Activated CD8-positive, alpha-beta memory T cell treated with anti-CD3 and anti-CD28 coated beads, Interleukin-2, amount 10 ng/mL, durations not matched to agents 7 days and 5 days (primary cell): ENCODE measurements at places on chromosomes 6 and 20. TPM values are rescaled to one million over a fixed set of nuclear protein-coding genes. Genes with fewer than 3 reads are reported as not detected.

SLC4A11 gene
- total RNA-seq, result 6.0 TPM

CTSA gene
- total RNA-seq, result 69.6 TPM

DNA sequence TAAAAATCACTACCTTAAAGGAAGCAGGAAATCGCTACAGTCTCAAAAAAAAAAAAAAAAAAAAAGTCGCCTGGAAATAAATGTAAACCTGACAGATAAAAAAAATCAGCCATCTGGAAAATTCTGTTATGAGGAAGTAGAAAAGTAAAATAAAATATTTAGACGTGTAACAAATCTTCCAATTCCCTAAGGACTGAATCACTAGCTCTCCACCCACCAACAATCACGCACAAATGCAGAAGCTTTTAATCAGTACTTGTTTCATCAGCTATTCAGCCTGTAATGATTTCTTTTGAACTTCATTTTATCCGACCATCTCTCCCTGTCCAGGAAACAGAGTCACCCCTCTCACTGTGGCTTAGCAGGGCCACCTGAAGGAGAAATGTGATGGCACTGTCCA lies 59.0 kb downstream of the SLC23A2 start:
- no peak overlapping the region for H3K4me3 ChIP-seq
- no peaks in the 10 kb centered on the region for H3K36me3 ChIP-seq
- no peaks in the 10 kb centered on the region for H3K27me3 ChIP-seq
- DNase-seq, result no peak

DNA sequence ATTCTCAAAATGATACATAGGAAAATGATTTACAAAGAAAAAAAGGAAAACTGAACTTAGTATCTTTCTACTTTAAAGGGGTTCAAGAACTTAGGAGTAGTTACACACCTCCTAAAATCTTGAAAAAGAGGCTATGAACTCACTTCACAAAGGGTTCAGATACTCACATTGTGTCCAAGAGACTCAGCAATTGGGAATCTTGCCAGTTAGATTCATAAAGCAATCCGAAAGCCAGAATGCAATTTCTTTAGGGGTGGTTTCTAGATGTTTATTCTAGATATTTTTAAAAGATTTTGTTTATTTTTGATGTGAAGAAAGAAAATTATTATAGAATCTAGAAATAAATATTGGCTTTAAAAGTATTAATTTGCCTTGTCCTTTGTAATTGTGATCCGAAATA lies 1.7 kb upstream of the MYB start:
- no peak overlapping the region for H3K4me3 ChIP-seq
- DNase-seq, result no peak
- peaks cover 23% of the 10 kb centered on the region for H3K4me1 ChIP-seq
- H3K27me3 ChIP-seq, result no peaks in the 10 kb centered on the region

HTR1B gene
- not detected for total RNA-seq

TGM3 gene
- not detected for total RNA-seq

DNMT3B gene
- 3.3 TPM for total RNA-seq

OPRM1 gene
- not detected for total RNA-seq

GRCh38 chr6:41222513-41222912 lies 5.6 kb upstream of the TREML4 start:
- no peak for DNase-seq
- H3K4me1 ChIP-seq, result no peaks in the 10 kb centered on the region
- no peaks in the 10 kb centered on the region for H3K36me3 ChIP-seq
- no peak overlapping the region for H3K27ac ChIP-seq

- no peaks in the 10 kb centered on the region for H3K36me3 ChIP-seq
- H3K27me3 ChIP-seq, result peaks cover 11% of the 10 kb centered on the region
- DNase-seq, result no peak
- H3K4me3 ChIP-seq, result no peak overlapping the region
- no peak overlapping the region for H3K27ac ChIP-seq
Observed at GRCh38 chr20:20259533-20259932, 108.4 kb upstream of the INSM1 start.

- no peak for DNase-seq
- no peaks in the 10 kb centered on the region for H3K27me3 ChIP-seq
- H3K36me3 ChIP-seq, result no peaks in the 10 kb centered on the region
- H3K27ac ChIP-seq, result no peak overlapping the region
- H3K4me3 ChIP-seq, result no peak overlapping the region
- no peaks in the 10 kb centered on the region for H3K4me1 ChIP-seq
Observed at GRCh38 chr6:126976253-126976797, 142.1 kb upstream of the RSPO3 start.

GRCh38 chr6:57108691-57109090 lies 18.7 kb downstream of the ZNF451 start:
- no peak overlapping the region for H3K4me3 ChIP-seq
- H3K4me1 ChIP-seq, result peaks cover 26% of the 10 kb centered on the region
- H3K36me3 ChIP-seq, result peaks cover 36% of the 10 kb centered on the region
- H3K27ac ChIP-seq, result no peak overlapping the region
- H3K27me3 ChIP-seq, result no peaks in the 10 kb centered on the region

KCNK15 gene
- total RNA-seq, result not detected

MUCL3 gene
- total RNA-seq, result not detected

ZBTB24 gene
- total RNA-seq, result 17.5 TPM

GRCh38 chr6:106102967-106103727 lies 17.0 kb downstream of the PRDM1 start:
- peaks cover 99% of the 10 kb centered on the region for H3K36me3 ChIP-seq
- H3K27ac ChIP-seq, result peak overlapping the region; percentile 95
- H3K4me1 ChIP-seq, result peaks cover 86% of the 10 kb centered on the region
- no peak for DNase-seq

- DNase-seq, result no peak
- peaks cover 46% of the 10 kb centered on the region for H3K27me3 ChIP-seq
- H3K4me1 ChIP-seq, result peaks cover 11% of the 10 kb centered on the region
- peaks cover 2% of the 10 kb centered on the region for H3K36me3 ChIP-seq
Observed at GRCh38 chr6:2517855-2518473, 232.8 kb downstream of the MYLK4 start.

DNA sequence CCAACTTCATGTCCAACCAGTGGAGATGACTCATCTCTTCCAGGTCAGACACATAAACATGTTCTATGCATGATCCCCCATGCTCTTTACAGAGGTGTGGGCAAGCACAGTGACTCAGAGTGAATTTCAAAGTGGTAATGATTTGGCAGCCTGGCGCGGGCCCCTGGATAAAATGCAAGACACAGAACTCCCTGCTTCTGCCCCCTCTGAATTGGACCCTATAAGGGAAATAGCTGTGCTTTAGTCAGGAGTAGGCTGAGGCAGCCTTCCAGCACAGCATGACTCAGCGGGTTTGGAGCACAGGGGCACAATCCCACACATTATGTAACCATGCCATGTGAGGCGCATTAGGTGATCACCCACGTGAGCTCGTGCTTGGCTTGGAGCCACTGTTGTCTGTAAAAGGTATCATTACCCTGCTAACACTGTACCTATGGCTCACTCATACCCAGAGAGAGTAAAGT lies 127.4 kb downstream of the C6orf118 start:
- DNase-seq, result no peak
- no peaks in the 10 kb centered on the region for H3K4me1 ChIP-seq
- H3K27me3 ChIP-seq, result no peaks in the 10 kb centered on the region
- no peaks in the 10 kb centered on the region for H3K36me3 ChIP-seq
- no peak overlapping the region for H3K4me3 ChIP-seq

GRCh38 chr6:126631363-126631762 lies 291.4 kb downstream of the CENPW start:
- no peaks in the 10 kb centered on the region for H3K36me3 ChIP-seq
- H3K27me3 ChIP-seq, result no peaks in the 10 kb centered on the region
- no peak overlapping the region for H3K4me3 ChIP-seq

- H3K36me3 ChIP-seq, result no peaks in the 10 kb centered on the region
- H3K4me3 ChIP-seq, result peak within 1 kb of the TSS; percentile 70
- peak; percentile 84 for DNase-seq
- peak within 1 kb of the TSS; percentile 56 for H3K27ac ChIP-seq
- peaks cover 6% of the 10 kb centered on the region for H3K27me3 ChIP-seq
Observed at GRCh38 chr20:63653041-63653973, at the start of gene STMN3. TSS of gene STMN3 (minus strand) at chr20:63653424. CDS start at chr20:63653345, 79 bp downstream.

DNA sequence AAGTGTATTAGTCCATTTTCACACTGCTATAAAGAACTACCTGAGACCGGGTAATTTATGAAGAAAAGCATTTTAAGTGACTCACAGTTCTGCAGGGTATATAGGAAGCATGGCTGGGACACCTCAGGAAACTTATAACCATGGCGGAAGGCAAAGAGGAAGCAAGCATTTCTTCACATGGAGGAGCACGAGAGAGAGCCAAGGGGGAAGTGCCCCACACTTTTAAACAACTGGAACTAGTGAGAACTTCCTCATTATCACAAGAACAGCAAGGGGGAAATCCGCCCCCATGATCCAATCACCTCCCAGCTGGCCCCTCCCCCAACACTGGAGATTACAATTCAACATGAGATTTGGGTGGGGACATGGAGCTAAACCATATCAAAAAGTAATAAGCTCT lies 28.3 kb upstream of the B3GAT2 start:
- H3K4me1 ChIP-seq, result no peaks in the 10 kb centered on the region
- no peak overlapping the region for H3K4me3 ChIP-seq
- no peak for DNase-seq
- no peaks in the 10 kb centered on the region for H3K36me3 ChIP-seq
- H3K27ac ChIP-seq, result no peak overlapping the region

GRCh38 chr6:132202574-132202973 lies 198.7 kb downstream of the MOXD1 start:
- no peaks in the 10 kb centered on the region for H3K27me3 ChIP-seq
- H3K36me3 ChIP-seq, result no peaks in the 10 kb centered on the region
- H3K4me3 ChIP-seq, result no peak overlapping the region

DNA sequence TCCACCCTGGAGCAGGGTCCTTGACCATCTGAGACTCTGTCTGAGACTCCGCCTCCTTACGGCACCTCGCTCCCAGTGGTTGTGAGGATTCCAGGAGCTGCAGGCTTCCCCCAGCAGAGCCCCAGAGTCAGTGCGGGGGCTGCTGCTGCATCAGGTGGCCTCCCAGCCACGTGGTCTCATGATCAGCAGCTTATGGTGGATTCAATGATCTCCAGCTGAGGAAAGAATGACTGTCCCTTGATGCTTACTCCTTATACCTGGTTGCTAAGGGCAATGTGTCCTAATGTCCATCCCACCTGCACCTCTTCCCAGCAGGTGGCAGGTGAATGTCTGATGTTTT lies 40.0 kb downstream of the SLC22A1 start:
- H3K4me3 ChIP-seq, result no peak overlapping the region
- H3K36me3 ChIP-seq, result no peaks in the 10 kb centered on the region
- DNase-seq, result no peak
- H3K27me3 ChIP-seq, result peaks cover 2% of the 10 kb centered on the region
- no peak overlapping the region for H3K27ac ChIP-seq
- H3K4me1 ChIP-seq, result no peaks in the 10 kb centered on the region

DNA sequence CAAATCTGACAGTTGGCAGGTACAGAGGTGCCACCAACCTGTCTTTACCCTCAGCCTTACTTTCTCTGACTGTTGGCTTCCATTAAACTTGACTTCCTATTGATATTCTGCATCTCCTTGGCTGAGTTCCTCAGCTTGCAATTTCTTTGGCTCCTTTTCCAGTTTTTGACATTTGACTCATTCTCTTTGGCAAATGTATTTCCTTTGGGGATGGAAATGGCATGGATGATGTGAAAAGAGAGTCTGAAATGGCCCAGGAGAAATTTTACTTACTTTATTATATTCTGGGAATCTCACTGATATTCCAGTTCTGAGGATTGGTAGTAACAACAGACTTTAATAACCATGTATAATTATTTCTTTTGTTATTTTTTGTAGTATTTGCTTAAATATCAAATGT lies 255.2 kb downstream of the CD109 start:
- no peak overlapping the region for H3K4me3 ChIP-seq
- H3K27me3 ChIP-seq, result no peaks in the 10 kb centered on the region
- H3K36me3 ChIP-seq, result no peaks in the 10 kb centered on the region
- no peak for DNase-seq

GABRR1 gene
- not detected for total RNA-seq

- H3K36me3 ChIP-seq, result peaks cover 10% of the 10 kb centered on the region
- peak; percentile 36 for DNase-seq
- no peak overlapping the region for H3K27ac ChIP-seq
Observed at GRCh38 chr6:29742127-29742526, 18.9 kb downstream of the HLA-F start.

GRCh38 chr6:37210313-37210968 lies 40.5 kb downstream of the PIM1 start:
- peak; percentile 88 for DNase-seq
- peaks cover 46% of the 10 kb centered on the region for H3K4me1 ChIP-seq
- H3K27ac ChIP-seq, result peak overlapping the region; percentile 91
- no peak overlapping the region for H3K4me3 ChIP-seq
- H3K27me3 ChIP-seq, result no peaks in the 10 kb centered on the region

SAPCD1 gene
- total RNA-seq, result 12.8 TPM

GRCh38 chr20:3068986-3069900 lies 2.2 kb upstream of the OXT start:
- H3K4me3 ChIP-seq, result no peak overlapping the region
- H3K27ac ChIP-seq, result no peak overlapping the region
- H3K4me1 ChIP-seq, result peaks cover 13% of the 10 kb centered on the region
- peak; percentile 59 for DNase-seq
- no peaks in the 10 kb centered on the region for H3K36me3 ChIP-seq

LAMA2 gene
- total RNA-seq, result not detected

MACROD2 gene
- total RNA-seq, result not detected

DNA sequence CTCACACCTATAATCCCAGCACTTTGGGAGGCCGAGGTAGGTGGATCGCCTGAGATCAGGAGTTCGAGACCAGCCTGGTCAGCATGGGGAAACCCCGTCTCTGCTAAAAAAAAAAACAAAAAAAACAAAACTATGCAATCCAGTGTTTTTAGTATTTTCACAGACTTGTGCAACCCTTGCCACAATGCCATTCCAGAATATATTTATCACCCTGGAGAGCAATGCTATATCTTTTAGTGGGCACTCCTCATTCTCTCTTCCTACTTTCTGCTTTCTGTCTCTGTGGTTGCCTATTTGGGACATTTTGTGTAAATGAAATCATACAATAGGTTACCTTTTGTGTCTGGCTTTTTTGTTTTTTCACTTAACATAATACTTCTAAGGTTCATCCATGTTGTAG lies 39.1 kb upstream of the MROH8 start:
- H3K27ac ChIP-seq, result no peak overlapping the region
- no peak for DNase-seq
- no peak overlapping the region for H3K4me3 ChIP-seq

XKR7 gene
- total RNA-seq, result not detected

GRCh38 chr6:160973311-160974250 lies 18.0 kb upstream of the MAP3K4 start:
- no peak overlapping the region for H3K27ac ChIP-seq
- peaks cover 24% of the 10 kb centered on the region for H3K27me3 ChIP-seq
- H3K4me1 ChIP-seq, result no peaks in the 10 kb centered on the region
- DNase-seq, result no peak
- H3K36me3 ChIP-seq, result no peaks in the 10 kb centered on the region
- no peak overlapping the region for H3K4me3 ChIP-seq

- DNase-seq, result no peak
- peaks cover 2% of the 10 kb centered on the region for H3K27me3 ChIP-seq
- no peak overlapping the region for H3K4me3 ChIP-seq
- H3K4me1 ChIP-seq, result peaks cover 8% of the 10 kb centered on the region
- no peak overlapping the region for H3K27ac ChIP-seq
Observed at GRCh38 chr20:49924247-49924646, 8.9 kb upstream of the SPATA2 start.

CST7 gene
- 202 TPM for total RNA-seq

CST5 gene
- not detected for total RNA-seq

NOX3 gene
- not detected for total RNA-seq
